ENCODE measurements at places on chromosomes 6 and 20. TPM values are rescaled to one million over a fixed set of nuclear protein-coding genes. Genes with fewer than 3 reads are reported as not detected.

The MAFB gene
- total RNA-seq: 0.22 TPM

The ULBP1 gene
- 12.4 TPM for total RNA-seq

The ECI2 gene
- total RNA-seq: 56.8 TPM

The RBM38 gene
- total RNA-seq: 36.2 TPM

The RIMS4 gene
- total RNA-seq: 0.05 TPM

The PDE10A gene
- 0.37 TPM for total RNA-seq

The SRSF3 gene
- 362 TPM for total RNA-seq

The TCP11 gene
- total RNA-seq: not detected

The TINAG gene
- not detected for total RNA-seq

The AKAP12 gene
- total RNA-seq: 1,220 TPM

DNA sequence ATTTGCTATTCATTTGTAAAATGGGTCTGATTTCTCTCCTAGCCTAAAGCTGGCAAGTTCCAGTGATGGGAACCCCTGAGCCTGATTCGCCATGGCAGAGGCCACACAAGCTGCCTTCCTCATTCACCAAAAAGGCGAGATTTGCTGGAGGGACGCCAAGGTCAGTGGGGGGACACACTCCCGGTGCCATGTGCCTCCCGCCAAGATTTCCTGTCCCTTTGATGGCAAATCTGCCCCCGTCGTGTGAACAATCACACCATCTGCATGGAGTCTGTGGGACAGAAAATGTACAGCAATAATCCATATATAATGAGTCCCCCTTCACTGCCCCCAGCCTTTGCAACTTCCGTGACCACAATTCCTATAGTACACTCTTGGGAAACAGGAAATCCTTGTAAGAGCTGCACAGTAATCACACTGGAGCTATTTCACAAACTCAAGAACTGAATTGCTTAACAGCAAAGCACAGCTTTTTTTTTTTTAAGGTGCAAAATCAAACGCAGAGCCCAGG is 15.7 kb upstream of the IGF2R start:
- no peak overlapping the region for H3K4me3 ChIP-seq
- 0 out of 2 replicates have a peak, but pooled peaks cover 4% of the 10 kb centered on the region for H3K27me3 ChIP-seq
- no peak for DNase-seq
- no peak overlapping the region for H3K27ac ChIP-seq
- H3K36me3 ChIP-seq: no peaks in the 10 kb centered on the region

DNA sequence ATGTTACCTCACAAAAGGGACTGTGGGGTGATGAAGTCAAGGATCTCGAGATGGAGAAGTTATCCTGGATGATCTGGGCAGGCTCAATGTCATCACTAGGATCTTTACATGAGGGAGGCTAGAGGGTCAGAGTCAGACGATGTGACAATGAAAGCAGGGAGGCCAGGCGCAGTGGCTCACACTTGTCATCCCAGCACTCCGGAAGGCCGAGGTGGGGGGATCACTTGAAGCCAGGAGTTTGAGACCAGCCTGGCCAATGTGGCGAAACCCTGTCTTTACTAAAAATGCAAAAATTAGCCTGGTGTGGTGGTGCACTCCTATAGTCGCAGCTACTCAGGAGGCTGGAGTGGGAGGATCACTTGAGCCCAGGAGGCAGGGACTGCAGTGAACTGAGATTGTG is 68.8 kb downstream of the TTLL2 start:
- no peak overlapping the region for H3K4me3 ChIP-seq
- no peaks in the 10 kb centered on the region for H3K27me3 ChIP-seq
- no peaks in the 10 kb centered on the region for H3K4me1 ChIP-seq

GRCh38 chr20:19456595-19457395 is 244.4 kb downstream of the SLC24A3 start:
- no peaks in the 10 kb centered on the region for H3K27me3 ChIP-seq
- H3K4me1 ChIP-seq: no peaks in the 10 kb centered on the region
- H3K27ac ChIP-seq: no peak overlapping the region
- DNase-seq: no peak
- H3K4me3 ChIP-seq: no peak overlapping the region
- no peaks in the 10 kb centered on the region for H3K36me3 ChIP-seq

DNA sequence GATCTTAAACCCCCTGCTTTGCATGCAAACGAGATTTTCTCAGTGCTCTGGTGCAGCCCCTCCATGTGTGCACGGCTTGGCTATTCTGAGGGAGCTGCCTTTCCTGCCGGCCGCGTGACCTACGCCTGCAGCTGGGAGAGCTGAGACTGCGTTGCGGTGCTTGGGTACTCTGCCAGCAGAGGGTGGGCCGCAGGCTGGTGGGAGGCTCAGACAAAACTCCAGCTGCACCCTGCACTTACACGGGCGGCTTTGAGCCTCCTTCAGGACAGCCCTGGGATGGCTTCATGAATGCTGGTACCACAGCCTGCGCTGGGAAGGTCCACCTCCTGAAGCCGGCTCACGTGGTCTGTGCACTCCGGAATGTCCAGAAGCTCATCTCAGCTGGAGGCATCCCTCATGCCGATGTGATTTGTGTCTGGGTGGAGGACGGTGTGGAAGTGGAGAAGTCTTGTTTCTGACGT is 223.7 kb downstream of the DLL1 start:
- no peaks in the 10 kb centered on the region for H3K27me3 ChIP-seq
- no peaks in the 10 kb centered on the region for H3K36me3 ChIP-seq
- no peak overlapping the region for H3K27ac ChIP-seq

- no peak overlapping the region for H3K27ac ChIP-seq
- no peak overlapping the region for H3K4me3 ChIP-seq
- DNase-seq: no peak
- H3K27me3 ChIP-seq: no peaks in the 10 kb centered on the region
- no peaks in the 10 kb centered on the region for H3K4me1 ChIP-seq
These were observed 538.4 kb upstream of the NRSN1 start for GRCh38 chr6:23587582-23587981.

DNA sequence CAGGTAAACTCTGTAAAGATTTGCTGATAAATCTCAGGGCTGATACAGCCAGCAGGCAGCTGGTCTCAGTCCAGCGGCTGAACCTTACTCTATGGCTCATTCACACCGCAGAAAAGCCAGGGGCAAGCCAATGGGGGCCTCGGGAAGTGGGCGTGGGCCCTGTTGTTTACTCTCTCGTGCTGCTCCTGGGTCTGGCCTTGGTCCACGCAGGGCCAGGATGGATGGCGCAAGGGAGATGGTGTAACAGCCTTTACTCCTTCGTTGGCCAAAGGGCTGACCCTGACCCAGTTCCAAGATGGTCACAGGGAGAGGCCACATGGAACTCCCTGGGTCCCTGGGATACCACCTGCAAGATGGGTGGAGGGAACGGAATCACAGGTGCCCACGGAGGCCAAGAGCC is 16.2 kb downstream of the KCNK17 start:
- no peak overlapping the region for H3K27ac ChIP-seq
- H3K4me1 ChIP-seq: no peaks in the 10 kb centered on the region
- no peak overlapping the region for H3K4me3 ChIP-seq
- H3K36me3 ChIP-seq: no peaks in the 10 kb centered on the region

- H3K4me1 ChIP-seq: peaks cover 52% of the 10 kb centered on the region
- DNase-seq: no peak
- H3K27me3 ChIP-seq: no peaks in the 10 kb centered on the region
These were observed 21.3 kb upstream of the DST start for GRCh38 chr6:56664029-56664428.

DNA sequence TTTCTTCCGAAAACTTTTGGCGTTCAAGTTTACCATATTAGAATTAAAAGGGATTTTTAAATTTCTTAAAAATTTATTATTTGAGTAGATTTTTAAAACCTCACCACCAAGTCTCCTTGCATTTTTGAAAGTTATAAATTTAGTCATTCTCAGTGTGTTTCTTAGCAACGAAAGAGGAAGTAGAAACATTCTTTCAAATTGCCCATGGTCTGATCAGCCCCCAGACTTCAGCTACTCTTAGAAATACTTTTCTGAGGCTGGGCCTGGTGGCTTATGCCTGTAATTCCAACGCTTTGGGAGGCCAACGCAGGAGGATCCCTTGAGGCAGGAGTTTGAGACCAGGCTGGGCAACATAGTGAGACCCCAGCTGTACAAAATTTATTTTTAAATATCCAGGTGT is 15.1 kb upstream of the RTF2 start:
- H3K36me3 ChIP-seq: no peaks in the 10 kb centered on the region
- H3K4me1 ChIP-seq: no peaks in the 10 kb centered on the region
- H3K4me3 ChIP-seq: no peak overlapping the region
- no peak overlapping the region for H3K27ac ChIP-seq

DNA sequence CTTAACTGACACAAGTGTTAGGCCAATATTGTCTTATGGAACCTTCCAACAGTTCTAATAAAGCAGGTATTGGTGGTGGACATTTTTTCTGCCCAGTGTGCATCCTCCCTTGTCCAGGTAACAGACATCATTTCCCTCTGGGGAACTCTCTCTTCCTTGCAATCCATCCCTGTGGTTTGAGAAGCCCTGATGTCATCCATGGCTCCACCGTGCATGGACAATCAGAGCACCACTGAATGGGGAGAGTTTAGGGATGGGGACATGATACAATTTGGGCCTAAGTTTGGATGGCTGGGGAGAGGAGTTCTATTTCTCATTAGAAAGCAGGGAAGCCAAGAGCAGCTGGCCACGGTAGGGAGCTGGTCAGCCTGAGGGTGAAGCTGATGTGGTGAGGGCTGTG is 60.2 kb upstream of the ZFP64 start:
- no peaks in the 10 kb centered on the region for H3K4me1 ChIP-seq
- H3K27ac ChIP-seq: no peak overlapping the region
- no peaks in the 10 kb centered on the region for H3K36me3 ChIP-seq
- DNase-seq: no peak
- no peaks in the 10 kb centered on the region for H3K27me3 ChIP-seq

DNA sequence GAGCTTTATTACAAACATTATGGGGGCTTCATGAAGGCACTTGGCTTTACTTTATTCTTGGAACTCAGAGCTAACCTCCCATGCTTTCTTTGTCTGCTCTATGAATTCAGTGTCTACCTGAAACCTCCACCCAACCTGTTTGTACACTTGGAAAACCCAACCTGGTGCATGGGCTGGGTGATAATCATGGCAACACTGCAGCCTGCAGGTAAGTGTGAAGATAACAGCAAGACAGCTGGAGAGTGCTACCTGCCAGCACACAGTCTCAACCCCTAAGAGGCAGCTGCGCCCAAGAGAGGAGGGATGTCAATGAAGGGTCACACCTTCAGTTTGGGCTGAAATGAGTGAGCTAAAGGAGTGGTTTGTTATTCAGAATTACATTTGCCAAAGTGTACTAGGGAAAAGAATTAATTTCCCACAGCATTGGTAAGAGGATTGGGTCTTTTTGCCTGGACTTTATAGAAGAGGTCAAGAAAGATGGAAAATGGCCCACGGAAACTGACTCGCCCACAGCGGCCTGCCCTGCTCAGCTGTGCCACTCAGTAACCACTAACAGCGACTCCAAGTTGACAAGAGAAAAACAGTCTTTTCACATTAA is 24.4 kb downstream of the FOXQ1 start:
- H3K36me3 ChIP-seq: no peaks in the 10 kb centered on the region
- no peak overlapping the region for H3K4me3 ChIP-seq
- peak overlapping the region; percentile 63 for H3K27ac ChIP-seq
- H3K27me3 ChIP-seq: no peaks in the 10 kb centered on the region

- H3K27me3 ChIP-seq: no peaks in the 10 kb centered on the region
- no peak overlapping the region for H3K27ac ChIP-seq
- no peaks in the 10 kb centered on the region for H3K36me3 ChIP-seq
- H3K4me3 ChIP-seq: no peak overlapping the region
- H3K4me1 ChIP-seq: no peaks in the 10 kb centered on the region
These were observed 292.6 kb upstream of the SPTLC3 start for GRCh38 chr20:12715991-12716680.

DNA sequence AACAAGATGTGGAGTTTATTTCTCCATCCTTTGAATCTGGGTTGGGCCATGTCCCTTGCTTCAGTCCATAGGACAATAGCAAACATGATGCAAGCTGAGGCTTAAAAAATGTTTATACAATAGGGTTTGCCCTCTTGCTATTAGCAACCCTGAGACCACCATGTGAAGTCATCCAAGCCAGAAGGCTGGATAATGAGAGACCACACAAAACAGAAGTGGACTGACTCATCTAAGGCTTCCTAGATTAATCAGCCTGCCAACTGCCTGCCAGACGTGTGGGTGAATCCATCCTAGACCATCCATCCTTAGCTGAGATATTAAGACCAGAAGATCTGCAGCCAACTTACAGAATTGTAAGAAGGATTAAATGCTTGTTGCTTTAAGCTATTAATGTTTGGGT is 38.1 kb upstream of the ISM1 start:
- H3K27me3 ChIP-seq: no peaks in the 10 kb centered on the region
- H3K4me3 ChIP-seq: no peak overlapping the region
- DNase-seq: no peak

- no peak for DNase-seq
- no peak overlapping the region for H3K27ac ChIP-seq
- no peaks in the 10 kb centered on the region for H3K36me3 ChIP-seq
- peaks cover 20% of the 10 kb centered on the region for H3K4me1 ChIP-seq
- no peaks in the 10 kb centered on the region for H3K27me3 ChIP-seq
These were observed 4.5 kb downstream of the ATXN1 start for GRCh38 chr6:16756660-16757255.

- H3K4me3 ChIP-seq: no peak overlapping the region
- no peaks in the 10 kb centered on the region for H3K36me3 ChIP-seq
- no peak overlapping the region for H3K27ac ChIP-seq
- no peaks in the 10 kb centered on the region for H3K4me1 ChIP-seq
- DNase-seq: no peak
These were observed 11.0 kb upstream of the TPD52L1 start for GRCh38 chr6:125142618-125143017.

DNA sequence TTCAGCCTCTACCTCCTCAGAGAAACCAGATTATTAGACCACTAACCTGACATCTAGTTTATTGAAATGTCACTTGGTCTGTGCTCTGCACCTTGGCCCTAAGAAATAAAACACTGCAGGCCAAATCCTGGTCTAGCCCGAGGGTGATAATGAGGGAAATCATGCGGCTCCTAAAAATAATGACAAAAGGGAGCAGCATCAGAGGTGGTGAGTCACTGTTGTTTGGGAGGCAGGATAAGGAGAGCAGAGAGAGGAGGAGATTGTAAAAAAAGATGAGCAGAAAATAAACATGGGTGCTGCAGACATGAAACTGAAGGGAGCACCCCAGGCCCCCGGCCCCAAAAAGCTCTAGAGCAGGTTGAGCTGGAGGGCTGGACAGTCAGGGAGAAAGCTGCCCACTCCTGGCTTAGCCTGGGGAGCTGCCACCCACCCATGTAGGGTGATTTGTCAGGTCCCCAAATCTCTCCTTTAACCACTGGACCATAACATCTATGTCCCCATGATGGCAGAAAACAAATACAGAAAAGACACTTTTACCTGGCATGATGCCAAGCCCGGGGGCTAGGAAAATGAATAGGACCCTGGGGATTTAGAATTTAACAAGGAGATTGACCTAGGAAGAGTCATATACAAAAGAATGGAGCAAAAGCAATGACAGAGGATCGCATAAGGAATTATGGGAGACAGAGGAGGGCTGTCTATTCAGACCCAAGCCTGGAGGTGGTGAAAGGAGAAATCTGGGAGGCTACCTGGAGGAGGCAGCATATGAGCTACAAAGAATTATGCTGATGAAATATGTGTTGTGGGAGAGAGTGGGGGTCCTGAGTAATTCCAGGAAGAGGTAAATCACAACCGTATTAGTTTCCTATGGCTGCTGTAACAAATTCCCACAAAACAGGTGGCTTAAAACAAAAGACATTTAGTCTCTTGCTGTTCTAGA is 103.7 kb downstream of the SNAP25 start:
- no peaks in the 10 kb centered on the region for H3K27me3 ChIP-seq
- no peak overlapping the region for H3K27ac ChIP-seq
- no peaks in the 10 kb centered on the region for H3K4me1 ChIP-seq
- DNase-seq: no peak
